ENCODE measurements at places on chromosomes 1 and 21.

GRCh38 chr1:48853006-48853405 is 76.3 kb upstream of the BEND5 start:
- no peak for DNase-seq

DNA sequence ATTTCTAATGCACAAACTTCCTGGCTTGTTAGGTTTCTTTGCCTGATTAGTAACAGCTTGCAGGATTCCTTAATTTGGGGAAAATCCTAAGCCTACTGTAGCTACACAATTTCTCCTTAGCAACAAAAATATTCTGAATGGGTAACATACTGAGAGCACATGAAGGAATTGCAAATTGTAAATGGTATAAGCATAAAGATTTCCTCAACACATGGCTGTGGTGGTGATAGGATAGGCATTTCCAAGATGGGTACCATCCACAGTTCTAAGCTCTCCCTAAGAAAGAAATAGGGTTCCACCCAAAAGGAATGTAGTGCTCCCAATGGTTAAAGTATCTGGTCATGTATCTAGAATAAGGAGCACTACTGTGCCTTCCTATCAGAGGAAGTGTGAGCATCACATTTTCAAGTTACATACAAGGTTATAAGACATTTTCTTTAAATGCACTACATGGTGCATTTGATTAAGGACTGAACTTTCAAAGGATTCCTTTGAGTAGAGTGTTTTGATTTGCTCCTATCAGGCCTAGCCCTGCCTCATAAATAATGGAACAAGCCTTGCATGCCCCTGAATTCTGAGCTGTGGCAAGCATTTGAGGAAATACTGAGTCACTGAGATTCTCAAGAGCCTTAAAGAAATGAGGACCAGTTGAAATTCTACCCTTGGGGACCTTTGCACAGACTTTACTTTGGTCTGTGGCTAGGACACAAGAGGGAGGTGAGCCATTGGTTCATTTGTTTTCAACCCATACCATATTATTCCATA is 286.4 kb downstream of the PTBP2 start:
- DNase-seq, result no peak

DNA sequence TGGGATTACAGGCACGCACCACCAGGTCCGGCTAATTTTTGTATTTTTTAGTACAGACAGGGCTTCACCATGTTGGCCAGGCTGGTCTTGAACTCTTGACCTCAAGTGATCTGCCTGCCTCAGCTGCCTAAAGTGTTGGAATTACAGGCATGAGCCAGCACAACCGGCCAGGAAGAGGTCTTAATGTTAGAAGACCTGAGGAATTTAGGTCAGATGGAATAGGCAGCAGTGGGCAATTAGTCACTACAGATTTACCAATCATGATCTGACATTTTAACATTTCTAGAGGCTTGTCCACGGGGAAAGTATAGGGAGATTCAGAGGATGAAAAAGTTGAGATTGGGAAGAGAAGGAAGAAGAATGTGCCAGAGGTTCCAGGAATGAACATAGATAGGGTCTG is 8.9 kb upstream of the APP start:
- DNase-seq, result no peak

GRCh38 chr1:244060686-244061085 is 9.6 kb downstream of the ZBTB18 start:
- DNase-seq, result no peak

- peak; percentile 25 for DNase-seq
These were observed 123.9 kb upstream of the PPP2R5A start for GRCh38 chr1:212161231-212161781.

DNA sequence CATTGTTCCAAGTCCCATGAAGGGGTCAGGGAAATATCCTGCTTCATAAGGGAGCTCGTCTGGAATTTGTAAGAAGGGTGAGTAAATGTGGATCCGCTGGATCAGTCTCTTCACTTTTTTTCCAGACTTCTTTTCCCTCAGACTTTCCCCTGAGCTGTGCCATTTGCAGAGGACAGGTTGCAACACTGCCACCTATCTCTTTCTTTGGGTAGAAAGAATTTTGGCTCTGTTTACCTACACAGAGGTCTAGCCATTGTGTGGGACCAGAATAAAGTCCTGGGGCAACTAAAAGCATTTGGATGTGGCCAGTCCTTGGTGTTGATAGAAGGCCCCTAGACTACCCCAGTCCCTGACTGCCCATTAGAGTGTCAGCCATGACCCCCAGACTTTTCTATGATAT is 1146.7 kb upstream of the PRMT6 start:
- DNase-seq, result no peak

GRCh38 chr1:246320286-246320685 is 186.8 kb downstream of the SMYD3 start:
- DNase-seq, result no peak

DNA sequence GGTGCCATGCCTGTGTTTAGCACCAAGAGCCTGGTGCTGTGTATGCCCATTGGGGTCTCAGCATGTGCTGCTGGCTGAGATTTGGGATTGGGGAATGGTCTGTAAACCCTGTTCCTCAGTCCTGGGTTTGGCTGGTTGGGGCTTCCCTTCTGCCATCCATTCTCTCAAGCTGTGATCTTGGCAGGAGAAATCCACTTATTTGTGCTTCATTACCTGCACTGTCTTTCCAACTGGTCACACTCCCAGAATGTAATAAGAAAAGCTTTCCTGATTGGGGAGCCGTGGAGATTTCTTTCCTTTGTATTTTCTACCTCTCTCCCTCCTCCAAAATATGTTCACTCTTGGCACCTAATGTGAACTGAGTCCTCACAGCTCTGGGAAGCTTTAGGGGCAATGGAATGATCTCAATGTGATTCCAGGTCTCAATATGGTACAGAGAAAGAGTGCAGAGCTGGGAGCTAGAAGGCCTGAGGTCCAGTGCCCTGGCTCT is 23.0 kb upstream of the KCNA10 start:
- no peak for DNase-seq
